Suprapubic skin (tissue), 4 donors: ENCODE measurements at places on chromosomes 7 and 10.

DNA sequence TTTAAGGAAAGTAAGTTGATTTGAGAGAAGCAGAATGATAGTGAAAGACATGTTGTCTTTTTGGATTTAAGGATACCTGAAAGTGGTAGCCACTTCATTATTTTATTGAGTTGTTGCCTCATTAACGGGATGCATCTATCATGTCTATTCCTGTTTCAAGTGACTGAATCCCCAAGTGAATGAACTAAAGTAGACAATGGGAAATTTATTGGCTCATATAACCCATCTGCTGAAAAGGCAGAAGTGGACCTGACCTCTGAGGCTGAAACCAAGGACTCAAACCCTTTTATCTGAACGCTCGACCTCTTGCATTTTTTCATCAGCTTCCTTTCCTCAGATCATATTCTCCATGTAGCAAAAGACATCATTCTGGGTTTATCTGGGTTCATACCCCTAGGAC, 465.6 kb upstream of the LRRN3 start:
- no peaks in the 10 kb centered on the region for H3K27me3 ChIP-seq
- no peak overlapping the region for H3K4me3 ChIP-seq
- no peaks in the 10 kb centered on the region for H3K36me3 ChIP-seq

- no peaks in the 10 kb centered on the region for H3K36me3 ChIP-seq
- peaks cover 11% of the 10 kb centered on the region for H3K4me1 ChIP-seq
- H3K27me3 ChIP-seq: no peaks in the 10 kb centered on the region
- no peak overlapping the region for H3K4me3 ChIP-seq
- no peak for DNase-seq
Observed at GRCh38 chr7:106372126-106372525, 87.3 kb upstream of the NAMPT start.

DNA sequence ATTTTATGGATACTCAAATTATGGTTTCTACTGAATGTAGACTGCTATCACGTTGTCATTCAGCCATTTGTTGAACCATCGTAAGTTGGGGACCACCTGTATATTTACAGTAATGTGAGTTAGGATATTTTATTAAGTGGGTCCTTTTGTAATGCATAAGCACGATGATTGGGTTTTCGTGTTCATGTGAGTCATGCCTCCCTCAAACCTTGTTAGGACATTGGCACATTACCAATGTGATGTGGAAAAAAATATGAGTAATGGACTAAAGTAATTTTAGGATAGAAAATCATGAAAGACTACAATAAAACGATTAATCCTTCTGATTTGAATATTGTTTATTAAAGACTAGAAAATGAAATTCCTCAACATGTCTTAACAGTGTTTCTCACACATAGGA, 8.7 kb downstream of the SMC3 start:
- peaks cover 42% of the 10 kb centered on the region for H3K36me3 ChIP-seq
- DNase-seq: no peak
- peaks cover 3% of the 10 kb centered on the region for H3K4me1 ChIP-seq
- no peak overlapping the region for H3K4me3 ChIP-seq

GRCh38 chr7:26153823-26154783, 2.1 kb downstream of the NFE2L3 start:
- H3K4me1 ChIP-seq: peaks cover 50% of the 10 kb centered on the region
- no peaks in the 10 kb centered on the region for H3K36me3 ChIP-seq
- peak; percentile 67 for DNase-seq
- H3K27ac ChIP-seq: peak overlapping the region; percentile 10
- H3K27me3 ChIP-seq: peaks cover 18% of the 10 kb centered on the region

DNA sequence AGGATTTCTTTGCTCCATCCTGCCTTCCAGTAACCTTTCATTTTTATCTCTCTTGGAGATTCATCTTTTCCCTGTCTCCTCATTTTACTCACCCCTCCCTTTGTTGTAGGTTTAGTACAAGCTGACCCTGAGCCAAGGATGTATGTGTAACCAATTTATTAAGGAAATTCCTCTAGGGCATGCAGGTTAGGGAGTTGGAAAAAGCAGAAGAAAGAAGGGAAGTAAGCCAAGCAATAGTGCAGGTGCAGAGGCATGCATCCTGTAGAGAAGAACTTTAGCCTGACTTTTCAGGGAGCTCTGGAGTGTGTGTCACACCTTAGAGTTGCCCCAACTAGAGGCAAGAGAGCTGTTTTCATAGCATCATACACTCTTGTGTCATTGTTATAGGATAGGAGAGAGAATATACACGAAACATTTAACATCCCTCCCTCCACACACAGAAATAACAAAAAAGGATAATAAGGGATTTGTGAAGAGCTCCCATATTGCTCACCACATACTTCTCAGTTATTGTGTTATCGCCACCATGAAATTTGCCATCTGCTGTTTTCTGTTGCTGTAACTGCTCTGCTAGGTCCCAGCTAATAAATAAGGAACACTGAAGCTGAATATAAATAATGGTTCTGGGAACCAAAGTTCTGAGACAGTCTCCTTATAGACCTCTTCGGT, 21.8 kb upstream of the SEMA3C start:
- H3K27ac ChIP-seq: no peak overlapping the region
- peaks cover 14% of the 10 kb centered on the region for H3K4me1 ChIP-seq
- DNase-seq: no peak
- H3K4me3 ChIP-seq: no peak overlapping the region

DNA sequence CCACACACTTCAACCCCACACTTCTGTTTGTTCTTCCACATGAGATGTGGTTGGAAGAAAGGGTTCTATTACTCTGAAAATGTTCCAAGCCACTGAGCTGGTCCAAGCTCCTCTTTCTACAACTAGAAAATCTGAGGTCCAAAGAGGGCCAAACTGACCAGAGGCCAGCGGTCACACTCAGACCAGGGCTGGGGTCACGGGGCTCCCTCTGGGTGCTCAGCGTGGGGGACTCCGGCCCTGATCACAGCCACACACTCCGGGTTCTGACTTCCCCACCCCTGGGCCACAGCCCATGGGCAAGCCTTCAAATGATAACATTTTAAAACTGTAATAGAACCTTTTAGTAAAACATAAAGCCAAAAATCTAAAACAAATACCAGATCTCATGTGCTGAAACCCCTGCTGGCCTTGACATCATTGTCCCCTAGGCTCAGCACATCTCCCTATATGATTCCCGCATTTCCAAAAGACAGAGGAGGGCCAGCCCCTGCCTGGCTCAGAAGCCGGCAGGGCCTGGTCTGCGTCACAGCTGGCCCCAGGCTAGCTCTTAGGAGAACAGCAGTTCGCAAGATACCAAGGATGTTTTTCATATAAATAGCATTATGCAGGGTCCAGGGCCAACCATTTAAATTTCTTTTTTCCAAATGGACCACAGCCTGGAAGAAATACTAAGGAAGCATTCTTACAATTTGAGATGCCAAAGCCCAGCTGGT, 3.3 kb downstream of the CRYGN start:
- peaks cover 26% of the 10 kb centered on the region for H3K4me1 ChIP-seq
- no peak overlapping the region for H3K27ac ChIP-seq
- no peaks in the 10 kb centered on the region for H3K36me3 ChIP-seq
- peaks cover 18% of the 10 kb centered on the region for H3K27me3 ChIP-seq
- H3K4me3 ChIP-seq: no peak overlapping the region
- no peak for DNase-seq

DNA sequence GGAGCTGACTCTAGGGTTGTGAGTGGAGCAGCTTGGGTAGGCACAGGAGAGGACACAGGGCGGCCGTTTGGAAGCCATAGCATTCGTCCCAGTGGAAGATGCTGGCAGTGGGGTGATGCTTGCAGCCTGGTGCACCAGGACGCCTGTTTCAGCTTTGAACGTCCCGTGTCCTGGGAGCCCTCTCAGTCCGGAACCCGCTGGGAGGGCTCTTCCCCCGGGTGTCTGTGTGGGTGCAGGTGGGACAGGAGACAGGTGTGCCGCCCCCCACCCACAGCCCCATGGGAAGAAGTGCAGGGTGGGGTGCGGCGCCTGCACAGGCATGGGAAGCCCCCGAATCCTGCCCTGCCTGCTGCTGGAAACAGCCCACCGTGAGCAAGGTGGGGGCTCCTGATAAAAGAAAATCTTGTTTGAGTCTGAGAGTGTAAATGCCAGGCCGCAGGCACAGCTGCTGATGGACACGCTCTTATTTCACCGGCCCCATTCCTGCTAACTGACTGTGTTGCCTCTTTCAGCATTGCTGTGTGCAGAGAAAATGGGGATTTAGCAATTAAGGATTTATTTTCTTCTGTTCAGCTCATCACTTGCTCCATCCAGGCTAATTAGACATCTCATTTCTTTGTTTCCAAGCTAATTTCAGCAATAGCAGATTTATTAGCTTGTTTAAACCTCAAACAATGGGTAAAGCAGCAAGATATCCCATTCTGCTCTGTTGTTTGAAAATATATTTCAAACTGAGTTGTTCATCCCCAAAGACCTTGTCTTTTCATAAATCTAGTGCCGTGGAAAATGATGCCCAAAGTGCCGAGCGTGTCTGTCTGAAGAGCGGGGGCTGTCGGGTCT, 54.9 kb upstream of the DPYSL4 start:
- H3K27ac ChIP-seq: no peak overlapping the region
- H3K4me1 ChIP-seq: peaks cover 6% of the 10 kb centered on the region
- DNase-seq: peak; percentile 51
- H3K36me3 ChIP-seq: no peaks in the 10 kb centered on the region
- H3K4me3 ChIP-seq: peak overlapping the region; percentile 10
- peaks cover 17% of the 10 kb centered on the region for H3K27me3 ChIP-seq

GRCh38 chr10:52650873-52651272, 121.7 kb downstream of the MBL2 start:
- H3K27ac ChIP-seq: no peak overlapping the region
- peaks cover 13% of the 10 kb centered on the region for H3K4me1 ChIP-seq
- H3K4me3 ChIP-seq: no peak overlapping the region
- no peaks in the 10 kb centered on the region for H3K36me3 ChIP-seq
- no peaks in the 10 kb centered on the region for H3K27me3 ChIP-seq

DNA sequence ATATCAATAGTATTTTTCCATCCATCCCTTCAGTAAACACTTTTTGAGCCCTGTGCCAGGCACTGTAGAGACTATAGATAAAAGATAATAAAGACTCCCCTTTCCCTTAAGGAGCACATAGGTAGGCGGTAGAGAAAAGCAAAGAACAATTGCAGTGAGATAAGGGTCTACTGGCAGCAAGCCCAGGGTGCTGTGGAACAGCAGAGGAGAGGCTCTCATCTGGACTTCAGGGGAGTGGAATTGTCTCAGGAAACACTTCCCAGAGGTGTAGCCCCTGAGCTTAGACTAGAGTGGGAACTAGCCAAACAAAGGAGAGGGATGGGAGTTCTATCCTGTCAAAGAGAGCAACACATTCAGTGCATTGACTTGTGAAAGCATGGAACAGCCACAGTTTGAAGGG, 102.0 kb downstream of the NRF1 start:
- H3K4me3 ChIP-seq: no peak overlapping the region
- DNase-seq: no peak
- H3K27me3 ChIP-seq: no peaks in the 10 kb centered on the region
- H3K27ac ChIP-seq: no peak overlapping the region
- H3K36me3 ChIP-seq: peaks cover 82% of the 10 kb centered on the region

- H3K36me3 ChIP-seq: no peaks in the 10 kb centered on the region
- DNase-seq: no peak
- H3K4me1 ChIP-seq: peaks cover 14% of the 10 kb centered on the region
- no peak overlapping the region for H3K4me3 ChIP-seq
Observed at GRCh38 chr7:31077484-31078362, 25.6 kb downstream of the ADCYAP1R1 start.

DNA sequence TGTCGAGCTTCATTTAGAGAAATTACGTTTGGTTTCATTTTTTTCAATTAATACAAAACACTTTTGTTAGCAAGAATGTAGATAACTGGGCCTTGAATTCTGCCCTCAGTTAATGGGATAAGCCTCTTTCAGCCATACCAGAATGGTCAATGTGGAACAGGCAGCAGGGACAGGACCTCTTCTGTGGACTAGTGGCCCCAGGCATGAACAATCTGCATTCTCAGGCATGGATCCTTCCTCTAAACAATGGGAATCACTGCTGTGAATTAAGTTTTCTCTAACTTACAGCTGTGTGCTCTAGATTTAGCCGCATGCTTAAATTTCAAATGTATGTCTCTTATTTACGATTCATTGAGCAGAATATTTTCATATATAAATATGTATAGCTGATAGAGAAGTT, 237.7 kb upstream of the PRKCQ start:
- H3K4me1 ChIP-seq: no peaks in the 10 kb centered on the region
- H3K27me3 ChIP-seq: peaks cover 16% of the 10 kb centered on the region
- no peak for DNase-seq
- H3K4me3 ChIP-seq: no peak overlapping the region

DNA sequence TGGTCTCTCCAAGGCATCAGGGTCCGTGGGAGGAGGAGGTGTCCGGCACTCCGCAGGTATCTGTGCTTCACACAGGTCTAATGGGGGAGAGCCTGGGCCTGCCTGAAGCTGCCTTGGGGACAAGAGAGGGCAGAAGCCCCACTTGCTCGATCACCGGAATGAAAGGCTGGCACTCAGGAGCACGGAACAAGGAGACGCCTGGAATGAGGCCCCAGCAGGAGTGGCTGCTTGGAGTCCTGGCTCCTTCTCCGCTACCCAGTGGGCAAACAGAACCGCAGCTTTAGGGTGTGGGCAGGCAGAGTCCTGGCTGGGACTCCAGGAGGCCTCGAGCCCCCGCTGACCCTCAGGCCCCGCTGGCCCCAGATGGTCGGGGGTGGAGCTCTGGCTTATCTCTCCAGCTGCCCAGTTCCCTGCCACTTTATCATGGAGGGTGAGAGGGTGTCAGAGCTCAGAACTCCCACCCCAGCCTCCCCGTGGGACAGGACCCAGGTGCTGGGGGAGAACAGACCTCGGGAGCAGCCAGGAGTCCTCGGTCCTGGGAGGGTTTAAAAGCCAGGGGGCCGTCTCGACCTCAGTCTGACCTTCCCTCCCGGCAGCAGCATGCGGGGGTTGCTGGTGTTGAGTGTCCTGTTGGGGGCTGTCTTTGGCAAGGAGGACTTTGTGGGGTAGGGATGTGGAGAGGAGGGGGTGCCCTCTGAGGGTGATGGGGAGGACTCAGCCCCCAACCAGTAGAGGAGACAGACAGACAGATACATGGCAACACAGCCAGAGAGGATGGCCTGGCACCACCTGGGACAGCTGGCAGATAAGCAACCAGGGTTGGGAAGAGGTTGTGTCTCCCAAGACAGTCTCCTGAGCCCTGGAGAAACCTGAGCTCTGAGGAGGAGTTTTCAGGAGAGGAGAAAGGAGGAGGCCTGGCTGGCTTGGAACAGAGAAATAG, at the start of gene CPA1:
Gene CPA1 (plus strand): TSS at position 574 of the 940 bp plus-strand sequence. CDS start 27 bp downstream, at position 601.
- no peak within 1 kb of the TSS for H3K4me3 ChIP-seq
- DNase-seq: no peak
- no peaks in the 10 kb centered on the region for H3K36me3 ChIP-seq
- H3K27me3 ChIP-seq: no peaks in the 10 kb centered on the region
- no peak within 1 kb of the TSS for H3K27ac ChIP-seq

- no peak for DNase-seq
- no peaks in the 10 kb centered on the region for H3K27me3 ChIP-seq
- no peaks in the 10 kb centered on the region for H3K4me1 ChIP-seq
- H3K4me3 ChIP-seq: no peak overlapping the region
- no peaks in the 10 kb centered on the region for H3K36me3 ChIP-seq
Observed at GRCh38 chr10:11068861-11069633, 51.4 kb downstream of the CELF2 start.

- H3K27me3 ChIP-seq: no peaks in the 10 kb centered on the region
- peaks cover 46% of the 10 kb centered on the region for H3K36me3 ChIP-seq
- DNase-seq: no peak
Observed at GRCh38 chr10:100551738-100552137, 16.0 kb downstream of the HIF1AN start.
